Activated CD8-positive, alpha-beta memory T cell treated with anti-CD3 and anti-CD28 coated beads, Interleukin-2, amount 10 ng/mL, durations not matched to agents 7 days and 5 days (primary cell): ENCODE measurements at places on chromosomes 2 and 18.

GRCh38 chr2:216486708-216487107 lies 11.9 kb upstream of the RPL37A start:
- no peak for DNase-seq

DNA sequence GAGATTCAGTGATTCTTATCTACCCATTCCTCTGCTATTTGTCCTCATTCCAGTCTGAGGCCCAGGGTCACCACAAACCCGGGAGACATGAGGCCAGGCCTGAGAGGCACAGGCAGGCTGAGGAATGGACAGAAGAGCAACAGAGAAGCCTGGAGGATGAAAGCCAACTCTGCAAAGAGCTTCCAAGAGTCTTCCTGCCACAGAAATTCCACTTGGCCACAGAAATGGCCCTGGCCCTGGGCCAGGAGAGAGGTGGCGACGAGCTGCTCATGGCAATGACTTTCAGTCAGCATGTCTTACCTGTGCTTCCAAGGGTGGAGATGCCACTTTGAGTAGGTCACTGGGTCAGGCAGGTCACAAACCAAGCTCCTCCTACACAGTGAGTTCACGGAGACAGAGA lies 155.3 kb upstream of the PKDCC start:
- DNase-seq, result no peak

- DNase-seq, result no peak
Measured at GRCh38 chr2:10378189-10378588, 69.9 kb downstream of the ODC1 start.

DNA sequence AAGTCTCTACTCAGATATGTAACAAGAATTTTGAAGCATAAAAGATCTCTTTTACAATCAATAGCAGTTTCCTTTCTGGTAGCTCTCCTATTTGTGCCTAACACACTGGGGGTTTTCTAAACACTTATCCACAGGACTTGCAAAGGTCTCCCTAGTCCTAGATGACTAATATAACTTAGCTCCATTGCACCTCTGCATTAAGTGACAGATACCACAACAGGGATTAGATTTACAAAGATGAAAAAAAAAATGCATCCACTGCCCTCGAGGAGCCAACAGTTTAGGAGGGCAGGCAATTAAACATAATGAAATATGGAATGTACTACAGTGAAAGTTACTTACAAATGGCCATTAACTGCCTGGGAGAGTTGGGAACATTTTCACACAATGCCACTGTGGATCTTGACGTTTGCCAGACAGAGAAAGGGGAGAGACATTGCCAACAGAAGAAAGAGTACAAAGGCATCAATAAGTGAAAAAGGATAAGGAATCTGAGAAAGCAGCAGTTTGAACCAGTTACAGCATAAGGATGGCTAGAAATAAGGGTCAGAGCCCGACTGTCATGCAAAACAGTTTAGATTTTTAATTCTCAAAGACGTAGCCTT lies 14.3 kb downstream of the PPP3R1 start:
- no peak for DNase-seq

DNA sequence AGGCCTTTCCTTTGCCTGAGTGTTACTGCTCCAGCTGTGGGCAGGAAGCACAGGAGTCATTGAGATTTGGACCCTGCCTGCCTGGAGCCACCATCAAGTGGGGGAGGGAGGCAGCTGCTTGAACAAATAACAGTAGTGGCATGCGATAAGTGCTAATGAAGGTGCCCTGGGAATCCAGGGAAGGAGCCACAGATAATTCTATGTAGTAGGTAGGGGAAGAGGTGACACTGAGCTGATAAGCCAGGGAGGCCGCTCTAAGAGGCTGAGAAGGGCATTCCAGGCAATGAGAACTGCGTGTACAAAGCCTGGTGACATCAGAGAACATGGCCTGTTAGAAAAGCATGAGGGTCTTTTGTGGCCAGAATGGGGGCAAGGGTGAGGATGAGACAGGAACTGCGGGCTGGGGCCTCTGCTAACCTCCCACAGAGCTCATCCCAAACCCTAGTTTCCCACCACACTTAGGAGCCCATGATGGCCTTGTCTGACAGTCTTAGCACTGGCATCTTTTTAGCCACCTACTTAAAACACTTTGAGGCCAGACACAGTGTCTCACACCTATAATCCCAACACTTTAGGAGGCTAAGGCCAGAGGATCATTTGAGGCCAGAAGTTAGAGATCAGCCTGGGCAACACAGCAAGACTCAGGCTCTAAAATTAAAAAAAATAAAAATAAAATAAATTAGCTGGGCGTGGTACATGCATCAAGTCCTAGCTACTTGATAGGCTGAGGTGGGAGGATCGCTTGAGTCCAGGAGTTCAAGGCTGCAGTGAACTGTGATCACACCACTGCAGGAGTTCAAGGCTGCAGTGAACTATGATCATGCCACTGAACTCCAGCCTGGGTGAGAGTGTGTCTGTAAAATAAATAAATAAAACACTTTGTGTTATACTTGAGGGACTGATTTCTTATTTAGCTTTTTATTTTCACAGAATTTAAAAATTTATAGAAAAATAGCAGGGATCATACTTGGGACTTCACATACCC lies 58.9 kb downstream of the TET3 start:
- DNase-seq, result no peak

DNA sequence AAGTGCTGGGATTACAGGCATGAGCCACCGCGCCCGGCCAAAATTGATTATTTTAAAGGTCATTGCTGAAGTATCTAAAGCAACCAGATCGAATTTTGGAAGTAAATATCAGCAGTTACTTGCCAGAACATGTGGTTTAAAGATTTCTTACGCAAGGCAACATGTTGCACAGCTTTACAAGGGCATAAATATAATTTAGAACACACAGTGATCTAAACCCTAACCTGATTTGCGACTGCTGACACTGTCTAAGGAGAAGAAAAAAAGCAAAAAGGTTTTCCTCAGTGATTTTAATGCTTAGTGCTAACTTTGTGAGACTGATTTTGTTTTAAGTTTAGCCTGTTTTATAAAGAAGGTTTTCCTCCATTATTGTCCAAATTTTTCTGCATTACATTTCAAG lies 569.9 kb upstream of the LINC00305 start:
- no peak for DNase-seq

DNA sequence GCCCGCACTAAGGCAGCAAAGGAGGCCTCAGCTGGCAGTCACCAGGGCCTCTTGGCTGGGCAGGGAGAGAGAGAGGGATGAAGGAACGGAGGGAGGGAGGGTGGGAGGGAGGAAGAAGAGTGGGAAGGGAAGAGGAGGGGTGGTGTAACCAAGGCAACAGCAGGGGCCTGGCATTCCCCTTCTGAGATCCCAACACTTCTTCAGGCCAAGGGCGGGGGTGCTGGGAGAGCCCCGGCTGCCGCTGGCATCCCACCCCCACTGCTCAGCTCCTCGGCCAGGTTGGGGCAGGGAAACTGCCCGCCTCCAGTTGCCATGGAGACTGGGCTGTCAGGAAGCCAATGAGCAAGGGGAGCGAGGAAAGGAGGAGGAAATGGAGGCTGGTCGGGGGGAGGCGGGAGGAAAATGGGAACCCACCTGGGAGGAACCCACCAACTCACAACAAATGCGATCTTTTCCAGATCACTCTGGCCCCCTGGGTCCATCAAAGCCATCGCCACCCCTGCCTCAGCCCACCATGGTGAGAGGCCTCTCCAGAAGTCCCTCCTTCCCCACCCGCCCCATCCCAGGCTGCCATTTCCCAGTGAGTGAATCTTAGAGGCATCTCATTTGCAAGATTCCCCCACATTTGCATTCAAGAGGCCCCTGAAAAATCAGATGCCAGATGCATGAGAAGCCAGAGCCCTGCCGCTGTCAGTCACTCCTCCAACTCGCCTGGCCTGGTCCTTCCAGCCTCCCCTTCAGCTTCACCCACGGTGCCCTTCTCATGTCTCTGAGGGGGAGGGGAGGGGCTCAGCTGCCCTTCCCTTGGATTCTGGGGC lies 12.4 kb downstream of the SH2D6 start:
- no peak for DNase-seq

GRCh38 chr2:223854741-223855140 lies 17.4 kb upstream of the AP1S3 start:
- DNase-seq, result no peak

DNA sequence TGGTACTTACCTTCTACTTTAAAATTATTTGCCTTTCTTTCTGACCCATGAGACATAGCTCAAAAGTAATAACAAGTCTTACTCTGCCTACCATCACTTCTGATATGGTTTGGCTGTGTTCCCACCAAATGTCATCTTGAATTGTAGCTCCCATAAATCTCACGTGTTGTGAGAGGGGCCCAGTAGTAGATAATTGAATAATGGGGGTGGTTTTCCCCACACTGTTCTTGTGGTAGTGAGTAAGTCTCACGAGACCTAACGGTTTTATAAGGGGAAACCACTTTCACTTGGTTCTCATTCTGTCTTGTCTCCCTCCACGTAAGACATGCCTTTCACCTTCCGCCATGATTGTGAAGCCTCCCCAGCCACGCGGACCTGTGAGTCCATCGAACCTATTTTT lies 47.5 kb downstream of the GALNT3 start:
- no peak for DNase-seq

DNA sequence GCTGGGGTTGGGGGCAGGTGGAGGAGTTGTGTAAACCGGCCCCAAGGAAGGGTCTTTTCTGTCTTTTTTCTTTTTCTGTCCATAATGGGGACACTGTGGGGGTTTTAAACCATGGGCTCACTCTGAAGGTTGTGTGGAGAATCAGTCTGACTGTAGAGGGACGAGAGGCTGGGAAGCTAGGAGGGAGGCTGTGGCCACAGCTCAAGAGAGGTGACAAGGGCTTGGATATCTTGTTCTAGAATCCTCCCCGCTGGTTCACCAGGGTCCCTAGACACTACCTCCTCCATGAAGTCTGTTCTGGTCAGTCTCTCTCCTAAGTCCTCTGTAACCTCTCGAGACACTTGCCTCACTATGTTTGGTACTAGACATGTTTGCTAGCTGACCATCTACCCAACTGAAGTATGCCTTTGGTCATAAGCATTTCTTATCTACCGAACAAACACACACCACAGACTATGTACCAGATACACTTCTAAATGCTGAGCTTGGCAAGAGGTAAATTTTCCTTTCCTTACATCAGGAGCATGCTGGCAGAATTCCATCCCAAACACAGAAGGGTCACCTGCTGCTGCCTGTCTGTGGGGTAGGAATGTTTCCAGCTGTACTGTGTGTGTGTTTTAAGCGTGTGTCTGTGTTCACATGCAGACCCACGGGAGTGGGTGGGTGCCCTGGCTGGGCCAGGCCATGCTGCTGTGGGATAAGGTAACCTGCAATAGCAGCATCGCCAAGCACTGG lies 69.6 kb upstream of the MGAT4A start:
- no peak for DNase-seq

- DNase-seq, result no peak
Measured at GRCh38 chr2:217661378-217661777, 341.4 kb downstream of the TNS1 start.

- no peak for DNase-seq
Measured at GRCh38 chr2:174623690-174624089, 26.1 kb upstream of the WIPF1 start.

- DNase-seq, result no peak
Measured at GRCh38 chr18:21980744-21981143, 188.6 kb upstream of the GATA6 start.

DNA sequence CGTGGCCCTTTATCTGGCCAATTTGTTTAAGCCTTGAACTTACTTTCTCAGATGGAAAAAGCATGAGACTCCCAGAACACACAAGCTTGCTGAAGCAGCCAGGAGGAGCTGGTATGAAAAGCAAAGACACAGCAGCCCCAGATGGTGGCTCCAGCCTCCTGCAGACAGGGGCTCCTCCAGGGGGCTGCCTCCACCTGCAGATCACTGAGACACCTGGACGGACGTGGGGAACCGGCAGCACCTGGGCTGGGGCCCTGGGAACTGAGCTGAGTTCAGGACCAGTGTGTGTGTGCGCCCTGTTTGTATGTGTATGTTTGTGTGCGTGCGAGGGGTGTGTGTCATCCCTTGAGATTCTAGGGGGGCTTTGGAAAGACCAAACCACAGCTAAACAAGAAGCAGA lies 8.6 kb downstream of the CYS1 start:
- DNase-seq, result no peak

- DNase-seq, result no peak
Measured at GRCh38 chr18:11850821-11851145, 430 bp upstream of the CHMP1B start.

- peak; percentile 49 for DNase-seq
Measured at GRCh38 chr2:96934831-96935540, 51.4 kb downstream of the FAM178B start.

DNA sequence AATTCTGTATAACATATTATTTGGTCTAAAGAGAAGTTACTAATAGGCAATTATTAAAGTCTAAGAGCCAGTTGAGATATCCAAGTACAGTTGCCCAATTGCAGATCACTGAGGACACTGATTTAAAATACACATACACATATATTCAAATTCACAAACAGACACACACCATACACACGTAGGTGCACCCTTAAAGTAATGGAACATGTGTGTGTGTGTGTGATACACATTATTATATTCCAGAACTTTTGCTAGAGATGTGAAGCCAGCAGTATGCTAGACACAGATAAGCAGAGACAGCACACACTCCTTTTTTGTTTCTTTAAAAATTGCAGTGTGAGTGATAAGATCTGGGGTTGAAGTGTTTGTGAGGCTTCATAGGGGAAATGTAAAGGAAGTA lies 292.5 kb downstream of the CNTNAP5 start:
- DNase-seq, result no peak

DNA sequence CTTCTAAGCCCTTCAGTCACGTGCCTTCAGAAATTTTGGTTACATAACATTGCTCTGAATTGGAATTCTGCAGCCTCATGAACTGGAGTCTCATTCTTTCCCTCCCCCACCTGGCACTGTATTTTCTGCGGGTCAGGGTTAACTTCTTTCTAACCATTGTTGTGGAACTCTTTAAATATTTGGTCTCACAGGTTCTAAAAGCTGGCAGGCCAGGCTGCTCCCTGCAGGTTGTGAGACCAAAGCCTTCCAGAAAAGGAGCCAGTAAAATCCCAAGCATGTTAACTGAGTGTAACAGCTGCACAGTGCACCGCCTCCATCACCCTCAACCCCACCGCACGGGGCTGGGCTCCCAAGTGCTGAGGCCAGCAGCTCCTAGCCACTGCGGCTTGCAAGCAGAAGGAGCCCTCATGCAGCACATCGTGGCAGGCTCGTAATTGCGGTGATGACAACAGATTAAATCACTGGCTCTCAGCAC lies 174.1 kb upstream of the ALPP start:
- no peak for DNase-seq

GRCh38 chr2:36951574-36951973 lies 14.8 kb downstream of the STRN start:
- no peak for DNase-seq

GRCh38 chr2:71494091-71494490 lies 40.7 kb downstream of the DYSF start:
- no peak for DNase-seq

- DNase-seq, result no peak
Measured at GRCh38 chr2:127128445-127128904, 21.5 kb upstream of the BIN1 start.

GRCh38 chr2:148132412-148132811 lies 111.5 kb downstream of the MBD5 start:
- no peak for DNase-seq
